CD4-positive, alpha-beta T cell treated with Interleukin-4 for 4 hours (primary cell): ENCODE measurements at places on chromosomes 12 and 14.

DNA sequence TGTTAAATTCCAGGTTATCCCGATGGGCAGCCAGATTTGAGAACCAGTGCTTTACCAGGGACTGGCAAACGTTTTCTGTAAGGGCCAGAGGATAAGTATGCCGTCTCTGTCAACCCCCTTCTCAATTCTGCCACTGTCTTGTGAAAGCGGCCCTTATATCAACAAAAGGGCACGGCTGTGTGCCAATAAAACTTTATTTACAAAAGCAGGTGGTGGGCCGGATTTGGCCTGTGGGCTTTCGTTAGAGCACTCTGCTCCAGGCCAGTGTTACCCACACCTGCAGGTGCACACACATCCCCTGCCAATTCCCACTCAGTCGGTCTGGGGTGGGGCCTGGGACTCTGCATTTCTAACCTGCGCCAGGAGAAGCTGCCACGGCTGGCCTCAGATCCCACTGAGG is 111.2 kb downstream of the RFLNA start:
- no peak for DNase-seq

DNA sequence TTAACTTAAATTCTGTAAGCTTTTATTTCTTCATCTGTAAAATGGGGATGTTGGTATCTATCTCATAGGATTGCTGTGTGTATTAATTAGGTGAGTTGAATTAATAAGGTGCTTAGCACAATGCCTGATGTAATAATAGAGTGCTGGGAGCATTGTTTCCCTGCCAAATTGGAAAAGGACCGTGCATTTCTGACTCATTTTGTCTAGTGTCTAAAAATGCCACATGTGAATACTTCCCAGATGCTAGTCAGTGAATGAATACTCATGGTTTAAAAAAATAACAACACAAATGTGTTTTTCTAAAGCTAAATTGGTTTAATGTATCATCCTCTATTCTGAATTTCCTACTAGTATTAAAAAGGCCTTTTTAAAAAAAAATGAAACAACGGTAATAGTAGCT is 45.4 kb upstream of the NEDD1 start:
- DNase-seq = no peak

- no peak for DNase-seq
Observed at GRCh38 chr12:590206-590750, 73.0 kb downstream of the NINJ2 start.

GRCh38 chr12:65528127-65528526 is 249.6 kb downstream of the MSRB3 start:
- no peak for DNase-seq

DNA sequence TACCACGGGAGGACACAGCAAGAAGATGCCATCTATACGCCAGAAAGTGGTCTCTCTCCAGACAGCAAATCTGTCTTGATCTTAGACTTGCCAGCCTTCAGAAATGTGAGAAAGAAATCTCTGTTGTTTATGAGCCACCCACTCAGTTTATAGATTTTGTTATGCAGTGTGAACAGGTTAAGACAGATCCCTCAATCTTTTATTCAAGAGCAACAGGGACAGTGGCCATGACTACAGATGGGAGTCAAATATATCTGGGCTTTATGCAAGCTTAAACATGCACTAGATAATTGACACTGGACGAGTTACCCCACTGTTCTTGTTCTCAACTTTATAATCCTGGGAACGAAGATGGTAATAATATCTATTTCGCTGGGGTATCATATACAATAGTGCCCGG is 288.7 kb downstream of the RPAP3 start:
- DNase-seq = no peak

DNA sequence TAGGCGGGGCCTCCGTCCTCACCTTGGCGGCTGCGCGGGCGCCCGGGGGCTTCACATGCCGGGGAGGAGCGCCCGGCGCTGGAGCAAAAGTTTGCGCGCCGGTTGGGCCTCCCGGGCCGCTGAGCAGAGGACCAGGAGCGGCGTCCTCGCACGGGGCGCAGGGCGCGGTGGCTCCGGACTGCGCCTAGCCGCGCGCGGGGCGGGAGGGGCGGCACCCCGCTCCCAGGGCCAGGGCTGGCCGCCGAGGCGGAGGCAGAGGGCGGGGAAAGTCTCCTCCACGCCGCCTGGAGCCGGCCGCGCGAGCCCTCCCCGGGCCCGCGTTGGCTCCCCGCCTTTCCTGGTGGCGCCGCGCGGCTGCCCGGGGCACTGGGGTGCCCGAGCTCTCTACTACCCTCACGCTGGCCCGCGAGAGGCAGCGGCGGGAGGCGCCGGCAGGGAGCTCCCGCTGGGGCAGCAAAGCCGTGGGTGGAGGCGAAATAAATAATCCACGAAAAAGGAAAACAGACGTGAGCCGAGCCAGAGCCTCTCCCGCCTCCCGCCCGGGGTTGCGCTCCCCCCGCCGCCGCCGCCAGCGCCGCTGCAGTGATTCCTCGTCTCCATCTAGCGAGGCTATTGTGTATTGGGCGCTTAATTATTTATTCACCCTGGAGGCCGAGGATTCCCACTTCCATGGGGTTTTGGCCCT is 400 bp upstream of the PRIMA1 start:
- DNase-seq = no peak

- DNase-seq = no peak
Observed at GRCh38 chr14:74524812-74525135, 31.2 kb downstream of the ISCA2 start.
